ENCODE measurements at places on chromosomes 2 and 18.

- DNase-seq = no peak
These were observed 57.4 kb upstream of the EPAS1 start for GRCh38 chr2:46239847-46240181.

- DNase-seq = no peak
These were observed 55.9 kb upstream of the HPCAL1 start for GRCh38 chr2:10246831-10247230.

GRCh38 chr2:152200565-152201465 lies 25.3 kb upstream of the STAM2 start:
- DNase-seq = peak; percentile 93

GRCh38 chr2:62205554-62205953 lies 9.6 kb downstream of the B3GNT2 start:
- DNase-seq = no peak

DNA sequence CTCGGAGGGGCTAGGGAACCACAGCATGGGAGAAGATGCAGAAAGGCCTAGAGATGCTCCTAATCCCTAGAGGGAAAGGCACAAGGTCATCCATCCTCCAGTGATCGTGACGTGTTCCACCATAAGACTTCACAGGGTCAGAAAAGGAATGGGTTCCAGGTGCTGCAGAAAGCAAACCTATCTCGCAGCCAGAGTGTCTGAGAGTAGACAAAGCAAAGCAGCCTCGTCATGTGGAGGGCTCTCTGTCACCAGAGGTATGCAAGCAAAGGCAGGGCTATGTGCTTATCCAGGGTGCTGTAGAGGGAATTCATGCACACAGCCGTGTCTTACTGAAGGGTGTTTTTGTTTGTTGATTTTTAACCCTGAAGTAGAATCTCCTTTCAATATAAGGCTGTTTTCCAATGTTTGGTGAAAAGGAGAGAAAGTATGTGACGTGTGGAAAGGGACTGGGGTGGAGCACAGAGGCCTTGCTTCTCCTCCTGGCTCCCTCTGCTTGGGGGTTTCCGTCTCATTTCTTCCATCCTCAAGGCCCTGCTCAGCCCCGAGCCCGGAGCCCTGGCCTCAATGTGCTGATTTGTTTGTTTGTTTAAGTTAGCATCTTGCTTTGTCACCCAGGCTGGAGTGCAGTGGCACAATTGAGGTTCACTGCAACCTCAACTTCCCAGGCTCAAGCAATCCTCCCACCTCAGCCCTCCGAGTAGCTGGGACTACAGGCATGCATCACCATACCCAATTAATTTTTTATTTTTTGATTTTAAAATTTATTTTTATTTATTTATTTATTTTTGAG lies 3.0 kb downstream of the GPR55 start:
- DNase-seq = no peak

DNA sequence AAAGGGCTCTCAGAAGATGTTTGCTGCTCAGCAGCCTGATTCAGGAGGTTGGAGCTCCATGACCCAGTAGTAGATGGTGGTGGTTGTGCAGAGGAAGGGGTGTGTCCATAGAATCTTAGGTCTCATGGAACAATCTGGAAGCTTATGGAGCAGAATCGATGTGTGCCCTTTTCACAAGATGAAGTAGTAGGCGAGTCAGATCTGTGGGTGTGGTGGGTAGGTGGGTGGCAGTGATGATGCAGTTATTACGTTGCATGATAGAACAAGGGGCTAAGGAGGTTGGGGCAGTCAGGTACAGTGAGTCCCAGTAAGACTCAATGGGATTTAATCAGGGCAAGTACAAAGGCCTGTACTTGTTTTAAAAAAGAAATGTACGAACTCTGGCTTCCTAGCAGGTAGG lies 9.1 kb downstream of the TET3 start:
- no peak for DNase-seq

- no peak for DNase-seq
These were observed 351.9 kb upstream of the SMIM21 start for GRCh38 chr18:75779450-75779849.

DNA sequence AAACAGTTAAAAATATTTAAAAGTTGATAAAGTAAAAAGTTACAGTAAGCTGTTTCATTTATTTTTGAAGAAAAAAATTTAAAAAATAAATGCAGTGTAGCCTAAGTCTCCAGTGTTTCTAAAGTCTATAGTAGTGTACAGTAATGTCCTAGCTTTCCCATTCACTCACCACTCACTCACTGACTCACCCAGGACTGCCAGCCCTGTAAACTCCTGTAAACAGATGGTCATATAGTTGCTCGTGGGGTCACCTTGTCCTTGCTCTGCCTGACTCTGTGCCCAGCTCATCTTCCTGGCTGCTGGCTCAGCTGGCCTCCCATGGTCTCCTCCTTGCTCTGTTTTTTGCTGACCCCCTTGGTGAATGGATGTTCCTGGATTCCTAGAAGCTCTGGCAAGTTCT lies 180.3 kb downstream of the VAPA start:
- no peak for DNase-seq

DNA sequence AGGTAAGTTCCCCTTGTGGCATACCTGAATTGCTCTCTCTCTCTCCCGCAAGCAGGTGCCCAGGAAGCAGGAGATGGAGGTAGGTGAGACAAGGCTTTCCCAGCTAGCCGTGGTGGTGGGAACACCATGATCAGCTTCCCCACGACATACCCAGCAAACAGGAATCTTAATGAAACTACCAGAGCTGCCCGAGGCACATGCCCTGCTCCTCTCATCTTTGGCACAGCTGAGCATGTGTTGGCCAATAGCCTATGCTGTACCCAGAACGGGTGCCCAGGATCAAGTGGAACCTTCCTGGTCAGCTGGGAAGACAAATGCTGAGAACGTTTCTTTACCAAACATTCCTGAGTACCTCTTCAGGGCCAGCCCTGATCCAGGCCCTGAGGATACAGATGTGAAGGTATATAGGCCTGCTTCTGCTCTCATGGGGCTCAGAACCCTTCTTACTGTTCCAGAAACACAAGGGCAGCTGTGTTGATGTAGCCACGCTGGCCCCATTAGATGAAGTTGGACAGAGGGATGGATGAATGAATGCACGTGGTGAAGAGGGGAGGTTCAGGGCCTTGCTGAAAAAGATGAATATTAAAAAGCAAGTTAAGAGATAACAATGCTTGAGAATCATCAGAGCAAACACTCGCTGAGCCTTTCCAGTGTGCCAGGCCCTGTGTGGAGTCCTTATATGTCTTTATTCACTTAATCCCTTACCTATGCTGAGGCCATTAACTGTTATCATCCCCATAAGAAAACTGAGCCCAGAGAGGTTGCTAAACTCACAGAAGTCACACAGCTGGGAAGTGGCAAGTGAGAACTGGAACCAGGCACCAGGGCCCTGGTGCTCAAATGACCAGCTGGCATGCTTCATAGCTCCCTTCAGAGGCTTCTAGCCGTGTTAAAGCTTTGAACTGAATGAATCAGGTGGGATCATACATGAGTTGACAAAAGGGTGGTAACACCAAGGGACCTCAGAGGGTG lies 68.8 kb upstream of the TMEM247 start:
- no peak for DNase-seq

- DNase-seq = no peak
These were observed 182.8 kb downstream of the PIK3C3 start for GRCh38 chr18:42137693-42138375.

DNA sequence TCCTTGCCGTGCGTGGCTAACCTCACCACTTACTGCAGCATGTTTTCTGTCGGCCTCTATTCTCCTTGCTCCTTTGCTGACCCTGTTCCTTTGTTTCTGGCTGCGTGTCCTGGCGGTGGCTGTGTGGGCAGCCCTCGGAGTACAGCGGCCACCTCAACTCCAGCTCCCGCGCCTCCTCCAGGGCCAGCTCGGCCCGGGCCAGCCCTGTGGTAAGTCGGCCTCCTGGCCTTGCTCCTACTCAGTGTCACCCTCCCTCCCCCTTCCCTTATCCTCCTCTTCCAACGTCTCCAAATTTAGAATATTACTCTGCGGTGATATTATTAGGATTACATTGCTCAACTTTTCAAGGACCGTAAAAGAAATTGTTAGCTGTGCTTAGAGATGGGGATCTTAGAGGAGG lies 59.5 kb upstream of the RBM44 start:
- DNase-seq = no peak

DNA sequence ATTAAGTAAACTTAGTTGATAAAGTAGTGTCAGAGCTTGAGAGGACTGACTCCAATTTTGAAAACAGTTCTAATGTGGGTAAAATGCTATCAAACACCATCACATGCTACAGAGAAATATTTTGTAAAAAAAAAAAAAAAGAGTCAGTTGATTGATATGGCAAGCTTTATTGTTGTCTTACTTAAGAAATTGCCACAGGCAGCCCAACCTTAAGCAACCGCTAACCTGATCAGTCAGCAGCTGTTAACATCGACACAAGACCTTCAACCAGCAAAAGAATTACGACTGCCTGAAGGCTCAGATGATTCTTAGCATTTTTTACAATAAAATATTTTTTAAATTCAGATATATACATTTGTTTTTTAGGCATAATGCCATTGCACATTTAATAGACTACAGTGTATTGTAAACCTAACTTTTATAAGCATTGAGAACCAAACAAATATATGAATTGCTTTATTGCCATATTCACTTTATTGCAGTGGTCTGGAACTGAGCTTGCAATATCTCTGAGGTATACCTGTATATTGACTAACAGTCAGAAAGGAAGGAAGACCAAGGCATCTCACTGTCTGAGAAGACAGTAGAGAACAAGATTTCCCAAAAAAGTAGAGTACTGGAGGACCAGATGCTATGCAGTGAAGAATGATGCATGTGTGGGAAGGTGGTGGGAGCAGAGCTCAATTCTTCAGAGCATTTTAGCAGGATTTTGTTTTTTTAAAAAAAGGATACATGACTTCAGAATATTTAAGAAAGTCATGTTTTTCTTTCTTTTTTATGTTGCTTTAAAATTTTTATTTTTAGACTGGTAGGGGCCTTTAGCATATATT lies 973.8 kb upstream of the GYPC start:
- no peak for DNase-seq

DNA sequence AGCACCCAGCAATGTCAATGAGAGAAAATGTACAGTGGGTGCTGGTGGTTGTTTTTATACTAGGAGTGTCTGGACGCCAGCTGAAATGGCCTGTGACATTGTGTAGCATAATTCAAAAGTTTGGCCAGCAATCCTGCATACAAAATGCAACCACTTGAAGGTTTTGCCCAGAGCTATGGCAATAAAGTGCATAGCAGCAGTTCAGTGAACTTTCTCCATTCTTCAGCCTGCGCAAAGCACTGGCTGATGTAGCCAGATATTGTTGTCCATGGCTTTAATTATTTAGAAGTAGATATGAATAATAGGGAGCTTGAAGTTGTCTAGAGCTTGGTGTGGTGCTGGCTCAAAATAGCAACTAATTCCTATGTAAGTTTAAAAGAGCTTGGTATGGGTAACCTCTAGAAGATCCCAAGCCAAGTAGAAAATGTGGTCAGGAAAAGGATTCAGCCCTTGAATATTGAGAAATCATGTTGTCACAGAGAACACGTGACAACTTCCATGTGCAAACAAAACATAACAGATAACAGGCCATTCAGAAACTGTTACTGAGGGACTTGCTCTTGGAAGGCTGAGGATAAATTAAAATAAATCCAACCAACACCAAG lies 33.3 kb upstream of the PGAP1 start:
- no peak for DNase-seq

DNA sequence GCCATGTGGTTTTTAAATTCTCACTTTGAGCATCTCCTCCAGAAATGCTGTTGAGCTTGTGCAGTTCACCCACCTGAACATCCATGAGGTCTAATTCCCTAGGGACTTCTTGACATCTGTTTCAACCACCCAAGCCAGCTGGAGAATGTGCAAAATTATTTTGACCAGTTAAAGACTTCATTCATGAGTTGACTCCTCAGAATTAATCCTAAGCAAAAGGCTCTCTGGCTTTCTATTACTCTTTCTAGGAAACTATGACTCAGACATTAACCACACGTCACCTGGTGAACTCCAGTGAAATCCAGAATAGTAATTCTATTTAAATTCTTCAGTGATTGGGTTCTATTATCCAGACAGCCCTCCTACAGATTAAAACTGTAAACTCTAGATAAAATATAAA lies 247.5 kb downstream of the NBAS start:
- no peak for DNase-seq

GRCh38 chr2:217477583-217477982 lies 525.2 kb downstream of the TNS1 start:
- no peak for DNase-seq

GRCh38 chr2:222861411-222862105 lies 722 bp downstream of the ACSL3 start:
- DNase-seq = no peak

DNA sequence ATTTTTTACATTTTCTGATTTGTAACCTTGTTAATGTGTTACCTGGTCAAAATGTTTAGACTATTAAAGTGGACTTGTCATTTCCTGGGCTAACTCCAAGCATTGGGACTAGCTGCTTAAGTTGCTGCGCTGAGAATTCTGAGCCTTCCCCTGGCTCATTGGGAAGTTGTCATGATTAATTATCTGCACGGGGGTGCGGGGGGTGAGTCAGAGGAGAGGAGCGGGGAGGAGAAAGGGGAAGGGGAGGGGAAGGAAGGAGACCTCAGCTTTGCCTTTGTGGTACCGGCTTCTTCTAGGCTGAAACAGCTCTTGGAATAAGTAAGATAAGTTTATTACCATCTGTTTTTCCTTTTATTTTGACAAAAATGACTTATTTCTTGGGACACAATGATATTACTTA lies 52.9 kb upstream of the APCDD1 start:
- no peak for DNase-seq

GRCh38 chr2:100666996-100667395 lies 104.2 kb downstream of the PDCL3 start:
- no peak for DNase-seq

DNA sequence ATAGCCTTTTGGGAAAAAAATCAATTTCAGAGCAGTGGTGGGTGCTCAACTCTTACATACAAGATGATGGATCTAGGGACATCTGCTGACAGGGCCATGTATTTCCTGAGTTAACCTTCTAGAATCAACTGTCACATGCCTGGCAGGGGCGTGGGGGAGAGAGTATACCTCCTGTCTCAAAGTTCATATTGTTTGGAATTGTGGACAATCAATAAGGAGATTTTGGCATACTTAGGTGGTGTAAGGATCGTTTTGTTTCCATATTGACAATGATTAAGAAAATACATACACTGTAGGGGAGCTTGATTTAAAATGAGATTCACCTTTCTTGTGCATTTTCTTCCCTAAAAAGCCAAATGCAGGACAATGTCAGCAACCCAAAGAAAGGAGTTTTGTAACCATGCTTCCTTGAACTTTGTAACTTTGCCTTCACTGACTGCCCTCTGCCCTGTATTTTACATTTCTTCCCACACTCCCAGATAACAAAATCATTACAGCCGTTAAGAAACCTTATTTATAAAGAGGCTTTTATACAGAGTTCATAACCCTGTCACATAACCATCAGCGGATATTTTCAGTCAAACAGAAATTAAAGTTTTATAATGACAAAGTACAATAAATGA lies 88.4 kb downstream of the MEP1B start:
- DNase-seq = no peak

GRCh38 chr2:109644571-109645275 lies 30.6 kb downstream of the SOWAHC start:
- no peak for DNase-seq

- DNase-seq = no peak
These were observed 40.0 kb downstream of the SLC40A1 start for GRCh38 chr2:189540551-189540950.
